IMR-90 (cell line): ENCODE measurements at places on chromosomes 7 and 10. TPM values are rescaled to one million over a fixed set of nuclear protein-coding genes. Genes with fewer than 3 reads are reported as not detected.

GRCh38 chr7:98115746-98116525 is 9.3 kb downstream of the LMTK2 start:
- no peak for DNase-seq

- DNase-seq = no peak
Observed at GRCh38 chr7:93140582-93141191, 7.5 kb downstream of the SAMD9L start.

Gene KIN
- 3.0 and 6.1 TPM in 2 replicates for total RNA-seq

- DNase-seq = no peak
Observed at GRCh38 chr7:18153183-18153748, 125.6 kb upstream of the PRPS1L1 start.

Gene CASTOR2
- total RNA-seq = 5.2 and 6.1 TPM in 2 replicates

GRCh38 chr10:96651998-96652431 is 65.2 kb upstream of the TM9SF3 start:
- no peak for DNase-seq

DNA sequence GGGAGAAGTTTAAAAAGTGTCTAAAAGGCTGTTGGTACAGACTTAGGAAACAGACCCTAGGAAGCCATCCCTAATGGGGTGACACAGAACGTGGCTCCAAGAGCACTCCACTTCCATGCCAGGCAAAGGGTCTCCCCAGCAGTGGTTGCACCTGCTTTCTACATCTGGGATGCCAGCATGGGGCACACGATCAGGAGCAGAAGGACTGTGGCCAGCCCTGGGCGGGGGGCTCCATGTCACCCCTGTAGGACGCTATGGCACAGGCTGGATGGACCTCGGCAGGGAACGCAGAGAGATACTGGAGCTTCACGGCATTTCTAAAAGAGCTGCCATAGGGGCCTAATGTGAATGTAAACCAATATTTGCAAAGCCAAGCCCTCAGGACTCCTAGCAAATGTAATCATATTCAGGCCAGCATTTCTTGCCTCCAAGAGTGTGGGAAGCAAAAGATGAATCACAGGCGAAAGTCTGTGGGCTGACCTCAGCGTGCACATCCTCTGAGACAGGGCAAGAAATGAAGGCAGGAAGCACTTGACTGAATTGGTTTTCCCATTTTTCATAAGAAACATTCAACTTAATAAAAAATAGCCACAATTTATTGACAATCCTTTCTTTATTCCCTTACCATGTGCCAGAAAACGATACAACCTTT is 93.9 kb downstream of the ATXN7L1 start:
- DNase-seq = peak; percentile 94

Gene PIP
- not detected in 2 replicates for total RNA-seq

DNA sequence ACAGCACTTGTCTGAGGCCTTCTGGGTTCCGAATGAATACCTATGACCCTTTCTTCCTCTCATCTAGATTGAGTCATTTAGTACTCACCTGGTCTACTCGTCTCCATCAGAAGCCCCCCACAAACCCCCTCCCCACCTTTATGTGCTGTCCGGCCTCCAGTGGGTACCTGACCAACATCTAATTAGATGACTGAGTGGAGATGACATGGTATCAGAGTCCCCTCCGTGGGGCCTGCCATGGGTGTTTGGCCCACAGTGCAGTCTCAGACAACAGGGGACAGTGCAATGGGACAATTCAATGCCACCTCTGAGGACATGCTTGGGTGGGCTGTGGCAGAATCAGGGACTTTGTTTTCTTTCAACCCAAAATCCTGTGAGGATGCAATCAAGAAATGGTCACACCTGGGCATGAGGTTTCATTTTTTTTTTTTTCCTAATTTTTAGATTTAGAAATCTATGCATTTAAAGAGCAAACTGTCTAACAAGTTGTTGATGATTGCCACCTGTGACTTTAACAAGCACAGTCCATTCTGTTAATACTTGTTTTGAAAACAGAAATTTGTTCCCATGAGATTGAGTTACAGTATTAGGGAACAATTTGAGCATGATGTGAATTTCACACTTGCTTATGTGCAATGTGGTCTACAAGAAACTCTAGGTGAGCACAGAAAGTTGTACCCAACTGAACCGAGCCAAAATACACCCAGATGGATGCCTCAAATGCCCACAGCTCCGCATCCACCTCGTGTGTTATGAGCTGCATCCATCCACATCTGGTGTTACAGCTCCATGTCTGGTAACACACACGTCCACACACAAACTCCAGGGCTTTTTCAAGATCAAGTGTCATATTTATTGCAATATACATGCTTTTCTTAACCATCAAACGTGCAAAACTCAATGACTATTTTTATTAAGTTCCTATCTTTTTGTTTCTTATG is 27.5 kb downstream of the GPRIN2 start:
- DNase-seq = no peak

DNA sequence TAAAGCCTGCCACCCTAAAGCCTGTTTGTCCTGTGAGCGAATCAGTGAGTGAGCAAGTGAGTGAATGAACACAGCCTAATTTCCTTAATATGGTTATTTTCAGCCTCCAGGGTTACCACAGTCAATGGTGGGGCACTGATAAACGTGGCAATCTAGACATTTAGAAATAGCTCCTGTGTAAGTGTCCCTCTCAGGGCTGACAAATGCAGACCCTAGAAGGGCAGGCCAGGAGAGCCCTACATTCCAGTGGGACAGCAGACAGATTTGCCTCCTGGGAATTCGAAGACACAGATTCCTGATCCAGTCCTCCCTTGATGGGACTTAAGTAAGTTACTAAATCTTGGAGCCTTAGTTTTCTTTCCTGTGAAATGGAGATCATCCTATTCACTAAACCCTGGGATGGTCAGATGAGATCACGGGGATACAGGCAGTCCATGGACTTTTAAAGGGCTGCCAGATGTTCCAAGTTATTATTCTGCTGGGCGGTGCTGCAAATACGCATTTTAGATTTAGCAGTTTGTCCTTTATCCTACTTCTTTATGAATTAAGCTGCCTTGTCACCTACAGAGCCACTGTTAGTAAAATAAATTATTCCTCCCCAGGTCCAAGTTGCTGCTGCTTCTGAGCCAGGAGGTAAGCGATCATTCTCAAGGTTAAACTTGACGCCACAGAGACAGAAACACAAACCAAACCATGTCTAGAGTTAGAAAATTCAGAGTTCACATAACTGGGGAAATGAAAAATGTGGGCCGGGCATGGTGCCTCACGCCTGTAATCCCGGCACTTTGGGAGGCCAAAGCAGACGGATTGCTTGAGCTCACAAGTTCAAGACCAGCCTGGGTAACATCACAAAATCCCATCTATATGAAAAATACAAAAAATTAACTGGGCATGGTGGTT is 54.8 kb upstream of the TM9SF3 start:
- DNase-seq = no peak

- no peak for DNase-seq
Observed at GRCh38 chr10:13006037-13006436, 4.5 kb upstream of the CCDC3 start.

Gene DEPP1
- total RNA-seq = 11.7 and 13.6 TPM in 2 replicates

DNA sequence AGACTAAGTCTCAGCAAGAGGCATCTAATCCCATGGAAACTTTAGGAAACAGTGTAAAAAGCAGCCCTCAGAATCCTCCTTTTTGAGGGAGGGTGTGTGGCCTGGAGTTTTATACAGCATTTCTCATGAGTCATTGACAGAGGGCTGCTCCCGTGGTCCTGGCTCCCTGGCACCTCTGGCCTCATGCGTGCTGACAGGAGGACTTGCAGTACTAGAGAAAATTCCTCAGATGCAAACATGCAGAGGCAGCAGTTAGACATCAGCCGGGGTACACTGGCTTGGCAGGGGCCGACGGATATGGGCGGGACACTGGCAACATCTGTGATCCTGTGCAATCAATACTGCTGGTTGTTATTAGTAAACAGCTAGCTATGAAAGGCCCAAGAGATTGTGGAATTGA is 925.1 kb upstream of the CELF2 start:
- peak; percentile 21 for DNase-seq

- DNase-seq = peak; percentile 10
Observed at GRCh38 chr7:150406567-150407421, 27.7 kb downstream of the ZNF775 start.

DNA sequence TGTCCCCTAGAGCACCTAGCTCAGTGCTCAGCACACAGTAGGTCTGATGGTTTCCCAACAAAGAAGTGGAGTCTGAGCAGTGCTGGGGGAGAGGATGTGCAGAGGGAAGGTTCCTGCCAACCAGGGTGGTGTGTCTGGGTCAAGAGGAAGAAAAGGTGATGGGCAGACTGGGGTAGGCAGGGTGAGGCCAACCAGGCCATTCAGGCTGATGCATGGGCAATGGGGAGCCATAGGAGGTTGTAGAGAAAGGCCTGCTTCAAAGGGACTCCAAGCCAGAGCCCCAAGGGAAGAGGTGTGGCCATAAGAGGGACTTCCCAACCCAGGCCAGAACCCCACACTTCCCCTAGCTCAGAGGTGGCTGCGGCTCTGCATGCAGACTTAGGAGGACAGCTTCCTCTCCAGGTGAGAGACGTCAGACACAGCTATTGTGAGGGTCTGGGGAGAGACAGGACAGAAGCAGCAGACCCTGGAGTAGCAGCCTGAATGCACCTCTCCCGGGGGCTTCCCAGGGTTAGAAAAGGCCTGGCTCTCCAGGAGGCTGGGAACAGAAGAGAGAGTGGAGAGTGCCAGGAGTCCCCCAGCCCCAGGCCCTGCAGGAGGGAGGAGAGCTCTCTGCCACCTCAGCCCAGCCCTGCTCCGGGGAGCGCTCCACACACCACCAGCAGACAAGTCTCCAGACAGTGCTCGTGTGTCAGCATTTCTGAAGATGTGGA is 87.4 kb upstream of the ZMIZ1 start:
- no peak for DNase-seq

DNA sequence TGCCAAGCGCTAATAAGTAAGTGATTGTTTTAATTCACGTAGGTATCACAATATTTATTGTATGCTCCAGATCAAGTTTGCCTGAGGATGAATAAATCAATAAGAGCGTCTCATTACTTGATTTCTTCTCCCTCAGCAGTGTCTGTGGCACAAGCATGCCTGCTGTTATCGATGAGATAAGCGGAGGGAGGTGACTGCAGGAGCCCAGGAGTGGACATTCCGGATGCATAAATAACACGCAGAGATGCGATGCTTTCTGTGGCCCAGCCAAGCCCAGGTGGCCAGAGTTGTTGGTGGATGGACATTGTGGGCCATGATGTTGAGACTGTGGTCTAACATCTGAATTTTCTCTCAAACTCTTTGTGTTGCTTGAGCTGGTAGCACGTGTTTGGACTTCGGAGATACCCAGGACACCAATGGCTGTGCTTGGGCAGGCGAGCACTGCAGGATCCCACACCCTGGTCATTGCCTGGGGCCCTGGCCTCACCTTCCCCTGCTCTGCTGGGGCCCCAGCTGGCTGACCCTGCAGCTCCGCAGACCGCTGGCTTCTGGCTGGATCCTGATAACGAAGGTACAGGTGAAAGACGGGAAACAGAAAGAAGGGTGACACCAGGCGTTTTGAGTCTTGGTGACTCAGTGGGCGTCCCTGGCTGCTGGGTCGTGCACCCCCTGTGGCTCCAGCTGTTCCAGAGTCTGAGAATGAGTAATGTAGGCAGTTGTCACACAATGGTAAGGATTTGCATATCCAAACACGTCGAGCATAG is 31.2 kb upstream of the MNX1 start:
- DNase-seq = no peak

DNA sequence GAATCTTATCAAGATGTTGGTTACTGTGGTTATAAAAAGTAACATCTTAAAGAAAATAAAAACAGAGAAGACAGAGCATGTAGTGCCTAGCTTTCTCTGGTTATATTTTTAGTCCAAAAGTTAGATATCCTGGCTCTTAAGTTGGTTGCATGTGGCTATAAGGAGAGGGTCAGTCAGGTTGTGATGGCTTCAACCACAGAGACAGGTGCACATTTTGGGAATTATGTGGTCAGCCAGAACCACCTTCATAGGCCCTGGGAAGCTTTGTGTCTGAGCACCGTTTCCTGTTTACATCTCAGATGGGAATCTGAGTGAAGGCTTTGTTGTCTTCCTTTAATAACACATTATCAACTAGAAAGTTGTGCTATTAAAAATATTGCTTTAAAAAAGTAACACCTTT is 265.1 kb upstream of the IGFBP3 start:
- DNase-seq = no peak
